ENCODE measurements at places on chromosomes 1 and 21.

DNA sequence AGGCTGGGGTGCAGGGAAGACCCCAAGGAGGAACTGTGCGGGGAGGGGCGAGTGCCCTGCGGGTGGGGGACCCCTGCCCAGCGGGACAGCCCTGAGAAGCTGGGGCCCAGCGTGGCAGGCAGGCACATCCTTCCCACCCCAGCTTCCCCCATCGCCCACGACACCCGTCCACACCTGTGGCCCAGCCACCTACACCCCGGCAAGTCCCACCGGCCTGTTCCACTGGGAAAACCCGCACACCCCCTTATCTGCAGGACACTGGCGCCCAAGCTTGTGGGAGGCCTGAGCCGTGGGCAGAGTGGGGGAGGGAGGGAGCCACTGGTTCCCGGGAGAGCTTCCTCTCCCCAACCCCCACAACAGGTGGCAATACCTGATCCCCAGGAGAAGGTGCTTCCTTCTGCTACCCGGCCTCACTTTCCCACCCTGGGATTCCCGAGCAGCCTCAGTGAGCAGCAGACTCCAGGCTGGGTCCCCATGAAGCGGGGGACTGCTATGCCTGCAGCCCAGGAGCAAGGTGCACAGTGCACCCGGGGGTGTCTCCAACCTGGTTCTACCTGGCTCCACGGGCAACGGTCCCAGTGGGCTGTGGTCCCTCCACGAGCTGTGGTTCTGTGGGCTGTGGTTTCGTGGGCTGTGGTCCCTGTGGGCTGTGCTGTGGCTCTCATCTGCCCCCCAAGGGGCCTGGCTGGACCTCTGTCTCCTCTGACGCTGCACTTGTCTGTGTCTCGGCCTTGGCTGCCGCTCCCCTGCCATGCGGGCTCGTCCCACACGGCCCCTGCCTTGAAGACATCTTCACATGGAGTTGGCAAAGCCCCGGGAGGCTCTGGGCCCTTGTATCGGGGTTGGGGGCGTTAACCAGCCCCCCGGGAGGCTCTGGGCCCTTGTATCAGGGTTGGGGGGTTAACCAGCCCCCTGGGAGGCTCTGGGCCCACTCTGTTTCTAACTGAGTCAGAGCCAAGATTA is 37.8 kb upstream of the POFUT2 start:
- no peak for DNase-seq

- DNase-seq: no peak
Observed at GRCh38 chr1:183702087-183702812, 49.1 kb upstream of the APOBEC4 start.

DNA sequence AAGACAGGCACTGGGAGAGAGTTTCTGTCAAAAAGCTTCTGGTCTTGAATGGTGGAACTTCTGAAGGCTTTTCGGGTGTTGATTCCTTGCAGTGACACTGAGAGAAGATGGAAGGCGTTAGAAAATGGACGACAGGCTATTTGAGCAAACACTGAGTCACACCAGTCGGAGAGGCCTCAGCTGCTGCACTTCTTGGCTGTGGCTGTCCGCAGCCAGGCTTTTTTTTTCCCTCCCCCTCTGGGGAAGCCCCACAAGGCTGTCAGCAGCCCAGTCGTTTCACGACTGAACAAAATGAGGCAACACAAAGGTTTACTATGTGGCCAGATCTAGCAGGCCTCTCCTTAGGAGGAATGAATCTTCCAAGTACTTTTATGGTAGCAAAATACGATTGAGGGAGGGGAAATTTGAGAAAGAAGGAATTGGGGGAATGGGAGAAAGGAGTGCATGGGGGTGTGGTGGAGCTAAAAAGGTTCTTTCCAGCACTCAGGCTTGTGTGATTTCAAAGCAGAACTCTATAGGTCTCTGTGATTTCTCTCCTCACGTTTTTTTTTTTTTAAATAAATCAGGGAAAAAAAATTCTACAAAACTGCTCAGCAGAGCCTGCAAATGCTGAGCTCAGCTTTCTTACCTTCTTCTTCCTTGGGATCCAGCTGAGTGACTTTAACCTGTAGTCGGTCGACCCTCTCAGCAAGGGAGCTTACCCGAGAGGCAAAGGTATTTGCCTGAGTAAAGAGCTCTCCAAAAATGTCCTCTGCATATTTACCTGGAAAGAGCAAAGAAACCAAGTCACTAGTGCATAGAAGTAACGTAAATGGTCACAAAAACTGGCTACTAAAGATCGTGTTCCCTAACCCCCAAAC is 26.1 kb downstream of the GPR3 start:
- peak; percentile 60 for DNase-seq

- DNase-seq: no peak
Observed at GRCh38 chr1:152811050-152811449, 721 bp upstream of the LCE1B start.

- no peak for DNase-seq
Observed at GRCh38 chr1:53156783-53157182, 14.3 kb upstream of the SLC1A7 start.

DNA sequence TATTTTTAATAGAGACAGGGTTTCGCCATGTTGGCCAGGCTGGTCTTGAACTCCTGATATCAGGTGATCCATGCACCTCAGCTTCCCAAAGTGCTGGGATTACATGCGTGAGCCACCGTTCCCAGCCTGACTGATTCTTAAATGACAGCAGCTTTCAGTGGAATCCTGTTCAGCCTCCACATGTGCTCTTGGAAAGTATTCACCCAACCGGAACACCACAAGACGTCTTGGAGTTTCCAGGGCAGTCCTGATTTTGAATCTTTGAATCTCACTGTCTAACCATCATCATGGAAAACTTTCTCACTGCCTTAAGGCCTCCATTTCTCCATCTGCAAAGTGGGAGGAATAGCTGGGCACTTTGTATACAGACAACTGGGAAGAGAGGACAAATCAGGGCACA is 58.1 kb upstream of the ITPKB start:
- no peak for DNase-seq

DNA sequence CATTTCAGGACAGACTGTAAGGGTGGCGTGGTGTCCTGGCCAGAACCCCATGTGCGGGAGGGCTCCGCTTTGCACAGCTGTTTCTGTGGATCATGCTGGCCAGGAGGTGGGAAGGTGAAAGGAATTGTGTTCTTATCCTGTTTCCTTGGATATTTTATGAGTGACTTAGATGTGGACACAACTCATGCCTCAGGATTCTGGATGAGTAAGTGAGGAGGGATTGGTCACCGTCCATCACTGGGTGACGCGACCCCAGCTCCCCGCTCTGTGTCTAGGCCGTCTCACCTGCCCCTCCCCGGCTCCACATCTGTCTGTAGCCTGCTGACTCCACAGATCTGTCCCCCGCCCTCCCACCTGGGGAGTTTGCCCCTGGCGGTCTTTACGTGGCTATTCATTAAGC is 48.8 kb downstream of the PIK3CD start:
- DNase-seq: no peak

DNA sequence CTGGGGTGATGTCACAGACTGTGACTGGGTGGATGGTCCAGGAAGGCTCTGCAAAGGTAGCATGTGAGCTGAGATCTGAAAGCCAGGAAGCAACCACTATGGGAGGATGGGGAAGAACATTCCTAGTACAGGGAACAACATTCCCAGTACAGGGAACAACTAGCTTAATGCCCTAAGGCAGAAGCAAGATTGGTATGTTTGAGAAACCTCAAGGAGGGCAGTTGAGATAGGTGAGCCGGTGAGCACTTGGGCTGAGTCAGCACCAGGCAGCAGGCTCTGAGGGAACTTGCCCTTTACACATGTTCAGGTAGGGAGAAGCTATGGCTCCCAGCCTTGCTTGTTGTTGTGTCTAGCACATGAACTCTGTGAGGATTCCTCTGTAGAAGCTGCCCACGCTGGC is 24.2 kb upstream of the CACNA1E start:
- no peak for DNase-seq

- no peak for DNase-seq
Observed at GRCh38 chr1:234208351-234208750, 164.9 kb upstream of the COA6 start.

DNA sequence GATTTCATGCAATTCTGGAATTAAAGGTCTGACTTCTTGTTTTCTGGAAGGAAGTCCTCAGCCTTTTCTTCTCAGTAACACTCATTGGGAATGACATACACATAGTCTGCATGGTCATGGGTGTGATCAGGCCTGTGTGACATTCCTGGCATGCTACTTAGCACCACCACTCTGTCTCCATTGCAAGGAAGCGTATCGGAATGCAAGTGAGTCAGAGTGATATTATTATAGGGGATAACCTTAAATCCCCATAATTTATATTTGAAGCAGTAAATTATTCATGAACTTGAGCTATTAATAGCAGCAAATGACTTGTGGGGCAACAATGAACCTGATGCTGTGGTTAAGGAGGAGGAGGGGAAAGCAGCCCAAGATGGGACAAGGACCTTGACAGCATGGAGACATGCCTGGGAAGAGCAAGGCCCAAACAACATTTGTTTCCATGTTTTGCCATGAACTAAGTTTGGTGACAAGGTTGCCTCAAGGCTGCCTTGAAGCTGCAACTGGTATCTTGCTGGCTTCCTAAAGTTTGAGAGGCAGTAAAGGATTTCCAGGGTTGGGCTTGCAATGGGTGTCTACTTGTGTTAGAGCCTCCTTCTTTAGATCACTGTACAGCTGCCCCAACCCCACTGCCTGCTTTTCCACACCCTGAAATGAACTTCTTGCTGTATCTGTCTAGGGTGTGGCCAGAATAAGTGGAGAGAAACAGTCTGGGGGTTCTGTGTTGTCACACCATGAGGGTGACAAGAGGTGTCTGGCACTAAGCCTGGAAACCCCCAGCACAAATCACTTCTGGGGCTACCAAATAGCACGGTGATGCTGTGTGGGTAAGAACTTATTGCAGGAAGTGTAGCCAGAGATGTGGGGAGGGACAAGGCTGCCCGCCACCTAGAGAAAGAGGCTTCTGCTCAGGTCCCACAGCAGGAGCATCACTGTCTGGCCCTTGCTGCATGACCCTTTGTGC is 4.6 kb downstream of the MAB21L3 start:
- no peak for DNase-seq

GRCh38 chr1:244642526-244642925 is 10.4 kb upstream of the DESI2 start:
- no peak for DNase-seq

DNA sequence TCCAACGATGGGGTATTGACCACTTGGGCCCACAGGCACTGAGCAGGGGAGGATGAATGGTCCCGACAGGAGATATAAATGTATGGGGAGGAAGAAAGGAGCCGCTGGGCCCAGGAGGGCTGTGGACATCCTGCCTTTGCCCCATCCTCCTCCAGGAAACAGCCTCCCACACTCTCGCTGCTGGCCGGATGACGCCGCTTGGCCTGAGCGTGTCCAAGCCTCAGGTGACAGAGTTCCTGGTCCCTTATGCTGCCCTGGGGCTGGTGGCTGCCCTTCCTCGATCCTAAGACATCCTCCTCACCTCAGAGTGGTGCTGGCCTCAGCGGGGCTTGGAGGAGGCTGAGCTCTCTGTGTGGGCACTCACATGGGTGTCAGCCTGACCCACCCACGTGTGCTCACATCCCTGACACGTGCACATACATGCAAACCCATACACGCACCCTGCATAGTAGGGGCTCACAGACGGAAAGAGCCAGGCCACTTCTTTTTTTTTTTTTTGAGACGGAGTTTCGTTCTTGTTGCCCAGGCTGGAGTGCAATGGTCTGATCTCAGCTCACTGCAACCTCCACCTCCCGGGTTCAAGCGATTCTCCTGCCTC is 5.9 kb upstream of the SERINC2 start:
- no peak for DNase-seq

DNA sequence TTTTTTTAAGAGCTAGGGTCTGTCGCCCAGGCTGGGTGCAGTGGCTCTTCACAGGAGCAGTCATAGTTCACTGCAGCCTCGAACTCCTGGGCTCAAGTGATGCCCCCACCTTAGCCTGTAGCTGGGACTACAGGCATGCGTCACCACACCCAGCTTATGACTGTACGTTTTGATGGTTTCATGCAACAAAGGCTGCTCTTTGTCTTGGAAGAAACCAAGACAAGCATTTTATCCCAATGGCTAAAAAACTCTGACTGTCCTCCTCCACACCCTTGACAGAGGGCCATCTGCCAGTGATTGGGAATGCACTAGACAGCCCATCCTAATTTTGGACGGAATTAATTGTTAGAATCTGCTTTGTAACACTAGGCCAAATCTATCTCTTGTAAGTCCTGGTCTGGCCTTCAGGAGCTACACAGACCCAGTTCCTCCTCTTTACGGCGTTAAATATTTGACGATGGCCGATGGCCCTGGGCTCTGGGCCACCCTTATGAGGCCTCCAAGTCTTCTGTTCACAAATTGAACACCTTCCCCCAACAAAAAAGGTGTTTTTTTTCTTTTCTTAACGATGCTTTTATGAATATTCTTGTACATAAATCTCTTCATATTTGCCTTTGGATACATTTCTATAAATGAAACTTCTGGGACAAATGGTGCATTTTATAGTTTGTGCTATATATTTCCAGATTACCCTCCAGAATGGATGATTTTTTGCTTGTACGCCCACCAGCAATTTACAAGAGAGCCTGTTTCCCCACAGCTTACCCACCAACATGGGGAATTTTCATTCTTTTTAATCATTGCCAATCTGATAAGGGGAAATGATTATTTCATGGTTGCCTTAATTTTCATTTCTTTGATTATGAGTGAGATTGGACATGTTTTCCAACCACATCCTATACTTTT is 104.8 kb upstream of the SLC25A33 start:
- DNase-seq: no peak

- peak; percentile 13 for DNase-seq
Observed at GRCh38 chr1:100396651-100397050, 44.3 kb downstream of the CDC14A start.

- no peak for DNase-seq
Observed at GRCh38 chr1:194931166-194931565, 1677.1 kb downstream of the KCNT2 start.

GRCh38 chr21:25562660-25563059 is 44.6 kb downstream of the MRPL39 start:
- DNase-seq: no peak

GRCh38 chr1:82099170-82099569 is 298.4 kb downstream of the ADGRL2 start:
- DNase-seq: no peak

- DNase-seq: peak; percentile 95
Observed at GRCh38 chr1:206467915-206468314, 2.4 kb upstream of the IKBKE start.

DNA sequence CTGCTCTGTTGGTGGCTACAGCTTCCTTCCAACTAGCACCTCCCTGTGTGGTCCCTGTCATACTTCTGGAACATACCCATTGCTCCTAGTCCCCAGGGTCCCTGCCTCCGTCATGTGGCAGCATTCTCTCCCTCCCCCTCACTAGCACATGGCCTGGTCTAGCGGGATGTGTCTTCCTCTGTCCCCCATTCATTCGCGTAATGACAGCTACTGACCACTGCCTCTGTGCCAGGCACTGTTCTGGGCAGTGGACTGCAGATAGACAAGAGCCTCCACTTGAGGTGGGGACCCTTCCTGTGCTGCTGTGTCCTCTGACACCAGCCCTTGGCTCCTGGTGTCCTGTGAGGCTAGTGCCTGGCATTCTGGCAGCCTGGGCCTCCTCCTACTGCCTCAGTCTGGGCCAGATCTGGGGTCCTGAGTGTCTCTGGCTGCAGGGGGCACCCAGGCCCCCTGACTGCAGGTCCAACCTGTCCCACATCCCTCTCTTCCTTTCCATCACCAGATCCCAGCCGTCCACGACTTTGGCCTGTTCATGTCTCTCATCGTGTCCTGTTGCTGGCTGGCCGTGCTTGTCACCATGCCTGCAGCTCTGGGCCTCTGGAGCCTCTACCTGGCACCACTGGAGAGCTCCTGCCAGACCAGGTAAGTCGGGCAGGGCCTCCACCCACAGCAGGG is 38.1 kb downstream of the DISP3 start:
- no peak for DNase-seq

GRCh38 chr1:182476625-182477024 is 26.7 kb downstream of the RGSL1 start:
- DNase-seq: no peak
